ENCODE measurements at places on chromosomes 4 and X.

DNA sequence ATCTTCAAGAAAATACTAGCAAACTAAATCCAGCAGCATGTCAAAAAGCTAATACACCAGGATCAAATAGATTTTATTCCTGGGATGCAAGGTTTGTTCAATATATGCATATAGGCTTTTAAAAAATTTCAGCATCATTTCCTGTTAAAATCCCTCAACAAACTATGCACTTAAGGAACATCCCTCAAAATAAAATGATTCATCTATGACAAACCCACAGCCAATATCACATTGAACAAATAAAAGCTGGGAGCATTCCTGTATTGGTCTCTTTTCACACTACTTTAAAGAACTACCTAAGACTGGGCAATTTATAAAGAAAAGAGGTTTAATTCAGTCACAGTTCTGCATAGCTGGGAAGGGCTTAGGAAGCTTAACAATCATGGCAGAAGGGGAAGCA, 726.7 kb downstream of the GRXCR1 start:
- DNase-seq = no peak

- DNase-seq = no peak
Observed at GRCh38 chr4:63361628-63362027, 1047.6 kb downstream of the TECRL start.

DNA sequence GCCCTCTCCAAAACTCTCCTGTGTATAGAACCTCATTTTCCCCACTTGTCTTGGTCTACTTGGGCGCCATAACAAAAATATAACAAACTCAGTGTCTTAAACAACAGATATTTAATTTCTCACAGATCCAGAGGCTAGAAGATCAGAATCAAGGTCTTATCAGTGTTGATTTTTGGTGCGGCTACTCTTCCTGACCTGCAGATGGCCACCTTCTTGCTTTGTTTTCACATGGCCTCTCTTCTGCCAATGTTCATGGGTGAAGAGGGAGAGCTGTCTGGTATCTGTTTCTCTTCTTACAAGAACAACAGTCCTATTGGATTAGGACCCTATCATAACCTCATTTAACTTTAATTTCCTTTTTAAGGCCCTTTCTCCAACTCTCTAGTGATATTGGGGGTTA, 177.3 kb downstream of the PABPC4L start:
- no peak for DNase-seq

- DNase-seq = no peak
Observed at GRCh38 chrX:101452056-101452455, 33.2 kb upstream of the ARMCX4 start.

- DNase-seq = no peak
Observed at GRCh38 chrX:25755194-25755593, 382.9 kb upstream of the MAGEB18 start.

GRCh38 chr4:19033816-19034733, 1012.5 kb upstream of the LCORL start:
- DNase-seq = no peak
